ENCODE measurements at places on chromosomes 12 and 14.
A peak's percentile ranks its signal among the peaks of the same experiment; 100 is the strongest.

DNA sequence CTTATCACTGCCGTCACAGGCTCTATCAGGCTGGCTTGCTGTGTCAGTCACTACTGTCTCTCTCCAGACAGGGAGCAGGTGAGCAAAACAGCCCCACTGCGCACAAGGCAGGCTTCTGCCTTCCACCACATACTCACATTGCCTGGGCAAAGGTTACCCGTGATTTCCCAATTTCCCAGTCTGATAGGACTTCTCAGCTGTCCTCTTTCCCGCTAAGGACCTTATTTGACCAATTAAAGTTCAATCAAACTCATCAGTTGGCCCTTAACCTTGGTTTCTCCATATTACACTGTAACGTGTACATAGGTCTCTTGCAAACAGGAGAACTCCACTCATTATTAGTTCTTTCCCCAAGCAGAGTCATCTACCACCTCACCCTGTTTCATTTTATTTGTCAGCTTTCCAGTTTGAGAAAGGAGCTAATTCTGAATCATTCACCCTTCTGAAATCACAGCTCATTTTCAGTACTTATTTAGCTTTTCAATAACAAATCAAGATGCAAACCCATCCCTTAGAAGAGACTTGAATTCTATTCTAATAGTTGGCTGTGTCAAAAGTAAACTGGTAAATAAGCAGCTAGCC is 170.8 kb downstream of the ESR2 start:
- no peak for DNase-seq

GRCh38 chr12:122206976-122207375 is 3.5 kb downstream of the B3GNT4 start:
- no peak for DNase-seq

- peak; percentile 61 for DNase-seq
Observed at GRCh38 chr14:73633116-73634010, 11.4 kb upstream of the DNAL1 start.

DNA sequence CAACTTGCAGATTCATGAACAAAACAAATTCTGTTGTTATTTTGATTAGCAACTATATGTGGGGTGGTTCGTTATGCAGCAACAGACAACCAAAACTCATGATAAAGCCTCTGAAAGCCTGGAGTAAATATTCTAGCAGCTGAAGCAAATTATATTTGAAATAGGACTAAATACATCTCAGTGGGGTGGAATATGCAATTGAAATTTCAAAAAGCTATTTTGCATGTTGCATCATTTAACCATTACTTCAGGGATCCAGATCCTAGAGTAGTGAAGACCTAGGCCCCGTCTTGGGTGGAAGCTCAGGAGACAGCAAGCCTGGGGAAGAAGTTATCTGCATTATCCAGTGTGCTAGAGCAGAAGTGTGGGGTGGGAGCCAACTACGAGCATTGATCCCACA is 114.7 kb downstream of the PPM1A start:
- no peak for DNase-seq

GRCh38 chr14:31703056-31703455 is 141.9 kb downstream of the NUBPL start:
- DNase-seq = no peak

Data from stimulated activated CD4-positive, alpha-beta T cell treated with anti-CD3 and anti-CD28 coated beads, Interleukin-2, amount 100 ng/mL, for 24 hours (primary cell).